ENCODE measurements at places on chromosomes 4 and X.
A peak's percentile ranks its signal among the peaks of the same experiment; 100 is the strongest.

DNA sequence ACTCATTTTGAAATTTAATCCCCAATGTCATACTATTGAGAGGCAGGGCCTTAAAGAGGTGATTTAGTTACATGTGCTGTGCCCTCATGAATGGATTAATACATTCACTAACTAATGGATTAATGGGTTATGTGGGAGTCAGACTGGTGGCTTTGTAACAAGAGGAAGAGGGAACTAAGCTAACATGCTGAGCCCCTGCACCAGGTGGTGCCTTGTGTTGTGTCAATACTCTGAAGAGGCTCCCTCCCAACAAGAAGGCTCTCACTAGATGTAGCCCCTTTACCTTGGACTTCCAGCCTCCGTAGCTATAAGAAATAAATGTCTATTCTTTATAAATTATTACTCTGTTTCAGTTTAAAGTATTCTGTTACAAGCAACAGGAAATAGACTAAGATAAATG is 411.9 kb upstream of the EMCN start:
- DNase-seq: no peak

- no peak for DNase-seq
These were observed 139.9 kb upstream of the SLC4A4 start for GRCh38 chr4:71198958-71199357.

GRCh38 chr4:54553001-54553400 is 104.8 kb upstream of the KIT start:
- peak; percentile 69 for DNase-seq

DNA sequence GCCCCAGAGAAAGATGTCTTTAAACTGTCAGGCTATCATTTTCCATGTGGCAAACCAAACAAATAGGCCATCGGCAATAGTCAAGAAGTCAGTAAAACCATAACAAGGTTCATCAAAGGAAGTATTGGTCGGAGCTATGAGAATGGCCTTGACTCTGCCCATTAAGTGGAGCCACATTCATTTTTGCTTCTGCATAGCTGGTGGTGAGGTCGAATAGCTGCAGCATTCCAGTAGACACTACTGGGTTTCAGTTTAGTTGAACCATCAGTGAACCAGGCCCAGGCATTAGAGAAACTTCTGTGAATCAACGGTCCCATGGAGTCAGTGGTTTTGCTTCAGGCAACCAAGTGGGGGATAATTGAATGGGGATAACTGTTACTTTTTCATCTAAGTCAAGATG is 92.0 kb upstream of the MED14 start:
- DNase-seq: no peak

DNA sequence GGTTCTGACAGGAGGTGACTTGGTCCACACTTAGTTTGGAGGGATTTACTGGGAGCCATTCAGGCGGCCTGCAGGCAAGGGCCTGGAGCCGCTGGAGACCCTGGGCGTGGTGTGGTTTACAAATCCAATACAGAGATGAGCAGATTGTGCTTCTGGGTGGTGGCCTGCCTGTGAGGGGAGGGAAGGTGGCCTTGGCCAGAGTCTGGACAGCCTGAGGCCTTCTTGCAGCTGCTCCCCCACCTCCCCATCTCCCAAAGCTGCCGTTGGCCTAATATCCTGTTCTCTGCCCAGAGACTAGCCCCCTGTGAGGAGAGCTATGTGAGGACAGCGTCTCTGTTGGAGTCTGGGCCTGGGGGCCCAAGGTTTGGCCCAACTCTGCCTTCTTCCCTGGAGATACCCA is 163.9 kb upstream of the MAMLD1 start:
- DNase-seq: no peak

- DNase-seq: no peak
These were observed 177.5 kb downstream of the ANKRD50 start for GRCh38 chr4:124535003-124535402.

DNA sequence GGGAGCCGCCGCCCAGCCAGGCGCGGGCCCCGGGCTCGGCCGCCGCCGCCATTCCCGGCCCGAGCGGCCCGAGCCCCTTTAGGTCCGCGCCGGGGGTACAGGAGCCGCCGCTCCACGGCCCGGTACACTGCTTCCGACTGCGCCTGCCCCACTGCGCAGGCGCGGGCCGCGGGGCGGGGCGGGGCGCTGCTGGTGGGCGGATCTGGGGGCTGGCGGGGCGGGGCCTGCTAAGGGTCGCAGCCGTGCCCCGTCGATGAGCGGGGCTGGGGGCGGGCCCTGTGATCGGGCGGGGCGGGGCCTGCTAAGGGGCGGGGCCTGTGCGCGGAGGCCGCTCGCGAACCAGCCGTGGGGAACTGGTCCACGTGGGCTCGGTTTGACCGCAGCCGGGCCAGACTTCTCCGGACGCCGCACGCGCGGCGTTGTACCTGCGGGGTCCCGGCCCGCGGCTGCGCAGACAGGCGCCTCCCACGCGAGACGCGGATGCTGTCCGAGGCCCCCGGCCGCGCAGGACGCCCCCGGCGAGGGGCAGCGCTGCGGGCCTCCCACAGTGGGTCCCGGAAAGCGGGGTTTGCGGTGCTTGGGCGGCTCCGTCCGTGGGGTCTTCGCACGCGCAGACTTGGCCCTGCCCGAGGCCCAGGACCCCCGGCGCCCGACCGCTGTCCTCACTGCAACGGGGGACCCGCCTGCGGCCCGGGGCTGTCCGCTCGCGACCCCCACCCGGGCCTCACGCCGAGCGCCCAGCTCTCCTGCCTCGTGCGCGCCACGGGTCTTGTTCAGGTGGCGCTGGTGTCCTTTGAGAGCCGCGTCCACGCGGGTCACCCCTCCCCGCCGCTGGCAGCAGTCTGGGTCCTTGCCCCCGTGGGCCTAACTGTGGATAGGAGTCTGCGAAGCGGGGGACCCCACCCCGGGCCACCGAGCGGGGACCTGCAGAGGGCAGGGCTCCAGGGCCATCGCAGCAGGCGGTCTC is at the start of gene DGKQ:
Gene DGKQ (minus strand): TSS at position 139 of the 967 bp plus-strand sequence. CDS start 87 bp downstream, at position 52.
- DNase-seq: peak; percentile 94

GRCh38 chr4:119676101-119676500 is 47.5 kb upstream of the PDE5A start:
- DNase-seq: no peak

GRCh38 chr4:39528061-39528465 is 824 bp upstream of the UGDH start:
- DNase-seq: no peak

- peak; percentile 27 for DNase-seq
These were observed 99.9 kb upstream of the TENM3 start for GRCh38 chr4:182143086-182143821.

GRCh38 chrX:33831211-33831610 is 300.9 kb downstream of the FAM47A start:
- DNase-seq: peak; percentile 0

DNA sequence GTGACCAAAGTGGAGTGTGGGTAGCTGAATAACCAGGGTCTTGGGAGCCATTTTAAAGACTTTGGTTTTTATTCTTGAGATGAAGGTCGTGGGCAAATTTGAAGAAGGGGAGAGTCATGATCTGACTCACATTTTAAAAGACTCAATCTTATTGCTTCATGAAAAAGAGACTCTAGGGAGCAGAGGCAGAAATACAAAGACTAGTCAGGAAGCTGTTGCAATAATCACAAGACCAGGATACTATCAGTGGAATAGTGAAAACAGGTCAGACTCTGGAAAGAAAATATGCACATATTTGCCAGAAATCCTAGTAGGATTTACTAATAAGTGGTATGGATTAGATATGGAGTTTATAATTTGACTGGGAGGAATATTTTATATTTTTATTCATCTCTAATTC is 448.4 kb downstream of the RAPGEF2 start:
- DNase-seq: no peak

DNA sequence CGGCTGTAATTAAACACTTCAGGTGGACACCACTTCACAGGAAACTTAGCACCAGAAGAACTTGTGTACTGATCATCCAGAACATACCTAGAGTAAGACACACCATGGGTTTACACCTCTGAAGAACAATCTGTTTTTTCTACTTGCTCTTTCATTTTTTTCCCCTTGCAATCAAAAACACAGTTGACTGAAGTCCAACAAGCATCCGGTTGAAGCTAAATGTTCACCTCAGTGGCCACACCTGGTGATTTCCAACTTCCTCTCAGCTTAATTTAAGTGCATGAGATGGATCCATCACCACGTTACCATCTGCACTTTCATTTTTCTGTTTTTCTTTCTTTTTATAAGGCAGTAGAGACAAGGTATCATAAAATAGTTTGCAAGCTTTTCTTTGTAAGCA is 4.9 kb upstream of the TXK start:
- no peak for DNase-seq

GRCh38 chrX:53320543-53321229 is 39.3 kb upstream of the IQSEC2 start:
- peak; percentile 10 for DNase-seq

GRCh38 chrX:133985967-133986683 is 731 bp upstream of the GPC3 start:
- no peak for DNase-seq

- DNase-seq: peak; percentile 19
These were observed 569.4 kb downstream of the GABRG1 start for GRCh38 chr4:45554423-45554822.

DNA sequence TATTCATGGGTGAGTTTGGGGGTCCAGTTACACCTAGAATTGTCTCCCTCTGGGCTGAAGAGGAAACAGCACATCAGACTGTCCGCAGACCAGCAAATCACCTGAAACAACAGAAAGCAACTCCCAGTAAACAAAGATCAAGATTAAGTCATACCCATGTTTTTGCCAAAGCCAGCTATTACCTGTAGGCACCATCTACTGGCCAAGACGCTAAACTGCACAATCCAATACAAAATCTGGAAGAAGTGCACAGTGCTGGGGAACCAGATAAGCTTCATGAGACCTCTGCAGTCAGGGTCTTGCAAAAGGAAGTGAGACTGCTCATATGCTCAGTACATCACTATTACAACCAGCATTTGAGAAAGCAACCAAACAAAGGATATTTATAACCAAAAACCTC is 157.5 kb upstream of the ITM2A start:
- DNase-seq: peak; percentile 4

DNA sequence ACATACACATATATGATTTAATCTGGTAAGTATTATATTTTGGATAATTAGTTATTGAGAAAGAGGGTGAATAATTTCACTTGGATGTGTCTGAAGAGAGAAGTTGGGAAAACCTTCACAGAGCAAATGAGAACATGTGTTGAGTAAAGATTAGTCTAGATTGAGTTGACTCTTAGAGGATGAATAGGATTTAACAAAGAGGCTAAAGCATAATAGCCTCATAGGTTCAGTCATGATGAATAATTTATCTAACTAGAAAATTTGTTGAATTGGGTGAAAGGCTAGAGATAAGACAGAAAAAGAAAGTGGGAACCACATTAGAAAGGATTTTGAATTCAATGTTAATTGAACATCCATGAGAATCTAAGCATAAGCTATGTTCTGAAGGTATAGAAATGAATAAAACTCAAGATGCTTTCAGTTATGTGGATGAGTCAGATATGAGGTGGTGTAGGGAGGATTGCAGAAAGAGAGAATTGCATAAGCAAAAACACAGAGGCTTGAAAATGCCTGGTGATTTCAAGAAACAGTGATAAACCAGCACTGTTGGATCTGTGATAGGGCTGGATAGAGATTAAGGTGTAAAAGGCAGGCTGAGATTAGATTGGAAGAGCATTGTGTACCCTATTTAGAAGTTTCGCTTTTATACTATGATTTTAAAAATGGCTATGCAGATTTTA is 207.6 kb upstream of the NR3C2 start:
- DNase-seq: no peak

DNA sequence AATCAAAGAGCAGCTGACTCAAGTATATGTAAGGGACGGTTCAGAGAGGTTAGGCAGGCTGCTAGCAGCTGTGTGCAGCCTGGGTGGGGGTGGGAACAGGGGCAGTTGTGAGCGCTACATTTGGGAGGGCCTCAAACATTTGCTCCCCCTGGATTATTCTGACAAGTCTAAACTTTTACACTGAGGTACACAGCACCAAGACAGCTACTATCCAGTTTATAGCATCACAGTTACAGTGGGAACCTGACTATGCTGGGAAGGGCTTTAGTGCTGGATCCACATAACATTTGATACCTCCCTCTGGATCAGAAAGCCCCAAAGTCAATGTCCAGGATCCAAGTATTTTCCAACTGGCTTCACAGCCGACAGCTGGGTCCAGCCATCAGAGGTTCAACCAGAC is 55.8 kb upstream of the GIMD1 start:
- DNase-seq: no peak

- DNase-seq: no peak
These were observed 37.3 kb downstream of the GBA3 start for GRCh38 chr4:22730021-22730420.

- no peak for DNase-seq
These were observed 338.4 kb upstream of the POU3F4 start for GRCh38 chrX:83169683-83170082.

GRCh38 chrX:49137492-49137891 is 14.0 kb upstream of the GPKOW start:
- DNase-seq: peak; percentile 21

DNA sequence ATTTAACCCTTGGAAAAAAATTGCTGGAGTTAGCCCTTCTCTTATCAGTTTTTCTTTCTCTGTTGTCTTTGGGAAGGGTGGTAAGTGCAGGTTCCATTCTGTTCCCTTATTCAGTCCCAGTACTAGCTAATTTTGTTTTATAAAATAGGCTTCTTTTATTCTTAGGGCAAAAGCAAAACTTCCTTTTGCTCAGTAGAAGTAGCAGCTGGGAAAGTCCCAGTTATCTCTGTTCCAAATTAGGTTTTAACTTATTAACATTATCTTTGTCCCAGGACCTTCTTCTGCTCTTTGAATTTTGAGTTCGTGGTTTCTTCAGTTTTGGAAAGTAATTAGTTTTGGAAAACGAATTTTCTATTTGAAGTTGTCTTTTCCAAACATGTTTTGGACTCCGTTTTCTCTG is 61.1 kb downstream of the BANK1 start:
- no peak for DNase-seq

DNA sequence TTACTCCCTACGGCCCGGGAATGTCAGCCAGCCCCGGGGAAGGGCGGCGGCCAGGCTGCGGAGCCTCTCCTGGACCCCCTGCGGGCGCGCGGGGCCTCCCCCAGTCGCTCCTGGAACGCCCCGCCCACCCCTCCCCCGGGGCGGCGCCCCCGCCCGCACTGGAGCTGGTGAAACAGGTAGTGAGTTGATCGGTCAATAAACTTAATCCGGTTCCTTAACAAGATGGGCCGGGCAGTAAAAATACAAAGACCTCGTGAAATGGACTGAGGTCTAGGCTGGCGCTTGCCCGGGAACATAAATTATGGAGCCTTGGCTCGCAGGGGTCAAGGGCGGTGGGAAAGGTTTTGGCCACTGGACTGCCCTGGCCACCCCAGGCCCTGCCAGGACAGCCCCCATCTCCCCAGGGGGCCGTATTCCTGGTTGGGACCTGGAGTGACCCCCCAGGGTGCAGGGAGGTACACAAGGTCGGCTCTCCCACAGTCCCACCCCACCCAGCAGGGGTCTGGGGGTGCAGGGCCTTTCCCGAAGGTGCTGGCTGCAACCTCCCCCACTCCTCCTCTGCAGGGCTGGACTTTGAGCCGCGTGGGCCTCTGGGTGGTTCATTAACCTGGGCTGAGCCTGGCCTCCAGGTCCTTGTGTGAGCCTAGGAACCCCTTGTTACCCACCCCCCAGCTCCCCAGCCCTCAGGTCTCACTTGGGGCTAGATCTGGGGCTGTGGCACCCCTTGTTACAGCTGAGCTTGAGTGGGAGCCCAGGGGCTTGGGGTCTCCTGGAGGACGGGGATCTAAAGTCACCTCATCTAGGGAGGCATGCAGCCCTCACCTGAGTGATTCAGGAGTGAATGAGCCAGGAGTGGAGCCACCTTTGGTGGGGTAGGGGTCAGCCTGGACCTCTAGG is 2.5 kb downstream of the FGFR3 start:
- DNase-seq: no peak

Data from urothelium cell line (cell line).